RPMI8226 (cell line): ENCODE measurements at places on chromosomes 1 and 21.
A peak's percentile ranks its signal among the peaks of the same experiment; 100 is the strongest.

- DNase-seq: no peak
These were observed 497 bp downstream of the FBXO44 start for GRCh38 chr1:11654939-11655808.

DNA sequence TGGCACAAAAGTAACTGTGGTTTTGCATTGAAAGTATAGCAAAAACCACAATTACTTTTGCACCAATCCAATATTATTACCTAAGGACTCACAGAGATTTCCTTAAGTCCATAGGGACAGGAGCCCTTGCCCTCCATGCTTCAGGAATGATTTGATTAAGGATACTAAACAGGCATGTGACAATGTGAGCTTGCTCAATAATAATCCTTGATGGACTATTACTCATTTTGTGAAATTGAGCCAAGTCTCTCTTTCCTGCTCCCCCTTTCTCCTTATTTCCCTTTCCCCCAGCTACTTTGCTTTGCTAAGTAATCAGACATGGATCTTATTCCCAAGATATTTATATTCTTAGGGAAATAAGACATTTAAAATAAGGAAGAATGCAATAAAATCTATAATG lies 21.6 kb upstream of the RGL1 start:
- no peak for DNase-seq

GRCh38 chr21:41887667-41888066 lies 8.5 kb upstream of the PRDM15 start:
- DNase-seq: no peak

GRCh38 chr1:86687595-86687994 lies 16.8 kb upstream of the SH3GLB1 start:
- DNase-seq: no peak

- DNase-seq: no peak
These were observed 104.8 kb downstream of the GDAP2 start for GRCh38 chr1:117824616-117825015.

DNA sequence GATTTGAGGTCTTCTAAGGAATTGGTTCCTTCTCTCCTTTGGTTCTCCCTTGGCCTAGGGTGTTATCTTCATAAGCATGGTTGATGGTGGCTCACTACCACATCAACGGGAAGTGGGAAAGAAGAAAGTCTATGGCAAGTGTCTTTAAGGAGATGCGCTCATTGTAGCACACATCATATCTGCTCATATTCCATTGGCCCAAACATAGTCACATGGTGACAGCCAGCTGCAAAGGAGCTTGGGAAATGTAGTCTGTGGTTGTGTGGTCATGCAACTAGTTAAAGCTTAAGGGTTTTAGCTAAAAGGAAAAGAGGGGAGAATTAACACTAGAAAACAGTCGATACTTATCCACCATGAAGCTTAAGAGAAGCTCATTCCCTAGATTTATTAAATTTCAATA lies 11.4 kb upstream of the MRPS6 start:
- DNase-seq: no peak

- DNase-seq: no peak
These were observed 888 bp upstream of the SNRPE start for GRCh38 chr1:203860396-203861025.

DNA sequence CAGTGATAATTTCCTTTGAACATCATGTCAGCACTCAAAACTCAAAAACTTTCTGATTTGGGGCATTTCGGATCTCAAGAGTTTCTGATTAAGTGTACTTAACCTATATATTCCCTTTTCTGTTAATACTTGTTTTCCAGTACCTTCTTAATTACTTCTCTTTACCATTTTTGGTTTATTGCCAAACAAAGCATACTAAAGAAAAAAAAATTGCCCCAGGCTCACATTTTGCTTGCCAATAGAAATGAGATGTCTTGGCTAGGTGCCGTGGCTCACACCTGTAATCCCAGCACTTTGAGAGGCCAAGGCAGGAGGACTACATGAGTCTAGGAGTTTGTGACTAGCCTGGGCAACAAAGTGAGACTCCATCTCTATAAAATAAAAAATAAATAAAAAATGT lies 4.8 kb downstream of the PSMD4 start:
- no peak for DNase-seq

GRCh38 chr1:41902664-41903063 lies 16.1 kb downstream of the HIVEP3 start:
- no peak for DNase-seq

GRCh38 chr21:39788383-39788782 lies 43.4 kb downstream of the IGSF5 start:
- peak; percentile 77 for DNase-seq

- DNase-seq: no peak
These were observed 13.5 kb downstream of the TNFRSF1B start for GRCh38 chr1:12180315-12180714.

DNA sequence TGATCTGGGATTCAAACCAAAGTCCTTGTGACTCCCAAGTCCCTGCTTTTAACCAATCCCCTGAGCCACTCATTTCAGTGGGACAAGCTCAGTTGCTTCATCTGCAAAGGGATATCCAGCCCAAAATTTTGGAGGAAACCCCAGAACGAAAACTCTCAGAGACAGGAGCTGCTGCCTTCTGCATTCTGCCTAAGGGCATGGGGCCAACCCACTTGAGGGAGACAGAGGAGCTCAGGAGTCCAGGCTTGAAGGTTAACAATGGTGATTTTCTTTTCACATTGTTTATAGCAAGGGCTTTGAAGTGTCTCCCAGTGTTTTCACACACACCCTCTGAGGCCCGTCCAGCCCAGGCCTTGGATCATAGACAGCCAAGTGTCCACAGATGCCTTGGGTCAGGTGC lies 148.1 kb upstream of the CTTNBP2NL start:
- no peak for DNase-seq

DNA sequence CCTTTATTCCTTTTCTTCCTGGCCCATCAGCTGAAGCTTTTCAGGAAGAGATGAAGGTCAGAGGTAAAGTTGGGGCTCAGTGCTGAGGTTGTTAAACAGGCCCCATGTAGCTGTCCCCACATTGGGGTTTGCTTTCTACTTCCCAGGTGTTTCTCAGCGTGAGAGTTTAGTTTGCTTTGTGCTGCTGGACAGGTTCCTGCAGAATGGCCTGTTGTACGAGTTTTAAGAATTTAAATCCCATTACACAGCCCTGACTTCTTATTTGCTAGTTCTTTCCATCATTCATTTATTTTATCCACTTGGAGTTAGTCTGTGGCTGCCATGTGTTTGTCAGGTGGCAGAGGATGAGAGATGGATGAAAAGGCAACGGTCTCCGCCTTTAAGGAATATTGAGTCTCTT lies 19.2 kb downstream of the CTPS1 start:
- DNase-seq: no peak

GRCh38 chr1:71294178-71294577 lies 213.3 kb upstream of the ZRANB2 start:
- no peak for DNase-seq

GRCh38 chr1:179143322-179143721 lies 61.5 kb downstream of the TOR3A start:
- no peak for DNase-seq

GRCh38 chr21:37000381-37000780 lies 6.1 kb upstream of the RIPPLY3 start:
- DNase-seq: no peak

- DNase-seq: no peak
These were observed 523.5 kb upstream of the CAMK1G start for GRCh38 chr1:209059981-209060380.

DNA sequence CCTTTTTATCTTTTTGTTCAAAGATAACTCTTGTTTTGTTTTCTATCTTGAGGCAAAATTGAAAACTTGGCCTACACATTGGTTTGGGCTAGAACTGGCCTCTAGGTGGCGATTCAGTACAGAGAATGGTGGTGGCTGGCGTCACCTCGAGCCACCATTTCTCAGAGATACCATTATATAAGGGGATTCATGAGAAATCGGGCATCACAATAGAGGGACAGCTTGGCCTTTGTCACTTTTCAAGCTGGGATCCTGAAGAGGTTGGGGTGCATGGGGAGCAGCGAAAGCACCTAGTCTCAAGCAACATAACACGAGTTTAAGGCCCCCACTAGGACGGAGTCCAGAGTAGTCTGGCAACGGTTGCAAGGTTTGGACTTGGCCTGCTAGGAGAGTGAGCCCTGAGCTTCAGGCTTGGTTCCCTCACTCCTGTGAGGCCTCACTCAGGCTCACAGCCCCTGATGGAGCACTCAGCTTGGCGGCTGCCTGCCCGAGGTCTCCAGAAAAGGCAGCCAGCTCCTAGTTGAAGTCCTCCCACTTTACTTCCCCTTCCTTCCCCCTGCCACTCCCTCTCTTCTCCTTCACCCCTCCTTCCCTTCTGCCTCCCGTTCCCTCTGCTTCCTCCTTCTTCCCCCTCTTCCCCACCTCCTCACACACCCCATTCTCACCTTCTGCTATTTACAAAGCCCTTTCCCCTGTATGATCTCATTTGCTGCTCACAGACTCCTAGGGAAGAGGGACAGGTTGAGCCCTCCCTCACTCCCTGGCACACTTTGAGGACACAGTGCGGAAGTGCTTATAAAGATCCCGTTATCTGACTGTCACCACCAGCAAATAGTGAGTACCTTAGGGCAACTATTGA lies 67.8 kb downstream of the LRIG2 start:
- peak; percentile 48 for DNase-seq

DNA sequence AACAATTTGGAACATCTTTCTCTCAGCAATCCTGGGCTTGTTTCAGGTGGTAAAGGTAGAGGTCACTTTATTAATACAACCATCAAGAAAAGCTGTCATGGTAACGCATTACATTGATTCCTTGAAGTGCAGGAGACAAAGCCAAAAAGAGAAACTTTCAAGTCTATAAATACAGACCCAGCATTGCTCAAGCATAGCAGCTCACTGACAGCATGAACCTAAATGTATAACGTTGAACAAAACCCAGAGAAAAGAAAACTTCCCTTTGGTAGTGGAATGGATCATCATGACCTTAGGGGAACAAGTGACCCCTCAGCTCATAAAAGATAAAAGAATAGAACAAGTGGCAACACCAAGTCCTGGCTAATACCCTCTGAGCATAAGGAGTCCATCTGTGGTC lies 332.2 kb downstream of the NTNG1 start:
- no peak for DNase-seq

GRCh38 chr1:232764458-232765251 lies 40.6 kb upstream of the MAP10 start:
- DNase-seq: no peak

DNA sequence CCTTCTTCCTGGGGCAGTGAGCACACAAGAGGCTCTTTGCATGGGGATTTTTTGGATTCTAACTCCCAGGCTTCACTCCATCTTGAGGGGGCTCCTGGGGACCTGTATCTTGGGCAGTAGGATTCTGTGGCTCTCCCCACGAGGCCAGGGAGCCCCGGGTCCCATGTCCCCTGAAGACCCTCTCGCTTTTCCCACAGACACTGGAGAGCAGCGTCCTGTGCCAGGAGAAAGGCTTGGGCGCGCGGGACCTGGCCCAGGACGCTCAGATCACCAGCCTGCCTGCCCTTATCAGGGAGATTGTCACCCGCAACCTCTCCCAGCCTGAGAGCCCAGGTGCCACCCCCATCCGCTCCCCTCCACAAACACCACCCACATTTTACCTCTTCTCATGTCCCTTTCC lies 735 bp downstream of the CROCC start:
- DNase-seq: no peak

GRCh38 chr1:26049531-26050247 lies 3.8 kb upstream of the SLC30A2 start:
- DNase-seq: no peak

DNA sequence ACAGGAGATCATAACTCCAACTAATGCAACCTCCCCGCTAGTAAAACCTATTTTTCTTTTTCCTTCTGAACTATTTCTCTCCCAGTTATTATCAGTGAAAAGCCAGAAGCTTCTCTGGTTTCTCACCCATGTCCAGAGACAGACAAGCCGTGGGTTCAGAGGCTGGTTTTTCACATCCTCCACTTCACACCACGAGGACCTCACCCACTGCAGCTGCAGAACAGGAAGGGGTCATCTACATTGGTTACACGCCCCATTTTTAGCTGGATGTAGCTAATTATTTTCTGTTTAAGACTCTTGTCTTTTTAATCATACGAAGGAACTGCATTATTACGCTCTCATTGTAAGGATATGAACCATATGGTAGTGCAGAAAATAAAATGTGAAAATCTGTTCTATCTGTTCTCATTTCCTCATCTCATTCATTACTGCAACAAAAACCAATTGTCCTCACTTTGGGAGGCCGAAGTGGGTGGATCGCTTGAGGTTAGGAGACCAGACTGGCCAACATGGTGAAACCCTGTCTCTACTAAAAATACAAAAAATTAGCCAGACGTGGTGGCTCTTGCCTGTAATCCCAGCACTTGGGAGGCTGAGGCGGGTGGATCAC lies 39.1 kb upstream of the CLDN14 start:
- no peak for DNase-seq

GRCh38 chr1:7420098-7420445 lies 351.0 kb upstream of the VAMP3 start:
- DNase-seq: no peak

- peak; percentile 64 for DNase-seq
These were observed 165.7 kb downstream of the NCAM2 start for GRCh38 chr21:21163904-21164303.

- no peak for DNase-seq
These were observed 33.9 kb downstream of the USP33 start for GRCh38 chr1:77725706-77726105.

- no peak for DNase-seq
These were observed 42.1 kb upstream of the LAX1 start for GRCh38 chr1:203722909-203723308.

GRCh38 chr1:17544776-17545350 lies 5.4 kb downstream of the ARHGEF10L start:
- no peak for DNase-seq
